ENCODE measurements at places on chromosomes 4 and X. TPM values are rescaled to one million over a fixed set of nuclear protein-coding genes. Genes with fewer than 3 reads are reported as not detected.

TSPAN6 gene
- total RNA-seq = 44.6 TPM

GRCh38 chrX:13022926-13023325 is 21.5 kb downstream of the FAM9C start:
- no peak for DNase-seq

GRCh38 chr4:57575426-57575825 is 465.2 kb upstream of the IGFBP7 start:
- no peak for DNase-seq

DNA sequence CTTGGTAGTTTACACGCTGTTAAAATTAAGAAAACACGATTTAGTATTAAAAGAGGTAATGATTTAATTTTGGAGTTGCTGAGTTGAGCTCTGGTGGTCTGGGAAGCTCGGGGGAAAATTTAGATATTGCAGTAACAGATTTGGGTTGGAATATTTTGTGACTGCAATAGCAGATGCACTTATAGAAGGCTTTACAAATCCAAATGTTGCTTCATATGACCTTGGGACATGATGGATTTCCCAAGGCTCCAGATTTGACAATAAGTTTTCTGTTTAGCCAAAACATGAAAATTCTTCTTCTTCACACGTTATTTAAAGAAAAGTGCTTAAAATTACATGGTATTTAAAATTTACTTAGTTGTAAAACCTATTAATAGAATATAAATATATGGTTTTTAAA is 302.0 kb downstream of the SPRY1 start:
- DNase-seq = no peak

- no peak for DNase-seq
These were observed 24.9 kb upstream of the DYNLT3 start for GRCh38 chrX:37872303-37872655.

ZNF330 gene
- 31.0 TPM for total RNA-seq

GRCh38 chr4:188403272-188403671 is 264.0 kb downstream of the TRIML1 start:
- DNase-seq = no peak

XG gene
- total RNA-seq = 0.44 TPM

DNA sequence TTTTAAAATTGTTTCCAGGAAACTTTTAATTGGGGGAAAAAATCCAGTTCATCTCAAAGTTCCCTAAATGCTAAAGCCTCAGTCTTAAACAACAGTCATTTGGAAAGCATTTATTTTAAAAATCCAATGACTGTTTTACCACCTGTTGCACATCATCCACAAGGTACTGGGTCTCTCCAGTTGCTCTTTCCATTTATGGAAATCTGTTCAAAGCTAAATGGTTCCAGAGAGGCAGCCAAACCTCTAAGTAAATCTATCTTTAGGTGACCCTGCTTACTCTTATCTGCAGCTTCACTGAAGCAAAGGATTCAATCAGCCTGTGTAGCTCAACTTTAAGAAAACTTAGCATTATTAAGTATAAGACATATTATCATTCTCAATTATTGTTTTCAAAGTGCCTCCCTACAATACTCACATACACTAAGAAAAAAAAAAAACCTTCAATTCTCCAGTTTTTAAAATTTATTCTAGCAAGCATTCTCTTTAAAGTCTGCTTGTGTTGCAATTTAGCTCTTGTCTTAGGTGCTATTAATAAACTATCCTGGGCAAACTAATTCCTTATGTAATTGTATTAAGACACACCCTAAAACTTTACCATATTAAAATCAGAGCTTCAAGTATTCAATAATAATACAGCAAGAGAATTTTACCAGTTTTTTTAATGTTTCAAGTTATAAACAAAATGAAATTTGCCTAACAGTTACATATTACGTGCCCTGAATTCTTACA is 60.6 kb downstream of the NOCT start:
- DNase-seq = no peak

EGF gene
- not detected for total RNA-seq

DNA sequence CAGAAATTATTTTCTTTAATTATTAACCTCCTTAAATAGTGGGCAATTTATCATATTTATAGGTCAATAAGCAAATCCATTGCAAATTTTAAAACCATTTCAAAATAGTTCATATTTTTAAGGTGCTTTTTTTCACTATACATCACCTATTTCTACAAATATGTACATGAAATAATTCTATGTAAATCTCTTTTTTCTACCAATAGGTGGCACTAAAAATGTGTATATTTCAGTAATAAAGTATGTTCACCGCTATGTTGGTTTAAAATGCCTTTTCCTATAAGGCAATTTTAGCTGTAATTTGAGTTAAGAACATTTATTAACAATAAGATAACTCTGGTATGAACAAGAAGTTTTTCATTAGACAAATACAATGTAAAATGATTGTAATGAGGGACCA is 672.2 kb downstream of the KCTD8 start:
- DNase-seq = peak; percentile 24

FAM241A gene
- total RNA-seq = 9.1 TPM

GRCh38 chrX:47217121-47217851 is 1.2 kb upstream of the CDK16 start:
- DNase-seq = no peak

H2BW2 gene
- not detected for total RNA-seq

STATH gene
- not detected for total RNA-seq

- no peak for DNase-seq
These were observed 7.1 kb downstream of the SMIM9 start for GRCh38 chrX:154827194-154828015.

DNA sequence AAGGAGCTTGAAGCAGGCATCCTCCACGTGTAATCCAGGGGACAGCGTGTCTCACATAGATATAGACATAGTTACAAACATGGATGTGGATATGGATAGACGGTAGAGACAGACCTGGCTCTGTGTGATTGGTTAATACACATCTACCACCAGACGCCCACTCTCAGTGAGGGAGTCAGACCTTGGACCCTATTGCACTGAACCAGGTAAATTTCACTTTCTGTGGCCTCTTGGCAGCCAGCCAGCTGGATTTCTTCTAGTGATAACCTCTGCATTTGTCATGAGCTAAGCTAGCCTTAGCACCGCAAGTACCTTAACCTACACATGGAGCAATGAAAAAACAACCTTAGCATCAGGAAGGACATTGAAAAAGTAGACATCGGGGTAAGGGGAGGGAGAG is 79.2 kb upstream of the ACSL4 start:
- no peak for DNase-seq

- DNase-seq = peak; percentile 96
These were observed 51.2 kb downstream of the LGI2 start for GRCh38 chr4:24979554-24979953.

ENPEP gene
- total RNA-seq = not detected

DNA sequence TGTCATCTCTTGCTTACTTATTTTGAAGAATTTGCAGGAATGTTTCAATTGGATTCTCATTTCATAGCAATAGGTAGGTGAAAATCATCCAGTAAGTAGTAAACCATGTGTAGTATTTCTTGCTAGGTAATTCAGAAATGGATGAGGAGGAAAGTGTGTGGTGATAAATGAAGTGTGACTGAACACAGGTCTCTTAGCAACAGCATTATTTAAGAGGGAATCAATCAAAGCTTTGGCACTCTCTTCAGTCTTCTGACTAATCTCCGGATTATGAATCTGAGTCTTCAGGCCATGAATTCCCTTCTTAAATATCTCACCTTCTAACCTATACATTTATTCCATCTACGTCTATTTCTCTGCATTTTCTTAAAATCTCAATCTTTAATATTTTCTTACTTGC is 55.8 kb upstream of the ARHGAP24 start:
- no peak for DNase-seq

- peak; percentile 94 for DNase-seq
These were observed 69.8 kb downstream of the GAB1 start for GRCh38 chr4:143406523-143406922.

GRCh38 chr4:94550851-94551250 is 99.1 kb downstream of the PDLIM5 start:
- no peak for DNase-seq

DRD5 gene
- total RNA-seq = not detected

RHOXF1 gene
- not detected for total RNA-seq

RNF150 gene
- total RNA-seq = 0.33 TPM

MMRN1 gene
- total RNA-seq = 414 TPM

- no peak for DNase-seq
These were observed 32.7 kb downstream of the NFKB1 start for GRCh38 chr4:102533904-102534303.

DNA sequence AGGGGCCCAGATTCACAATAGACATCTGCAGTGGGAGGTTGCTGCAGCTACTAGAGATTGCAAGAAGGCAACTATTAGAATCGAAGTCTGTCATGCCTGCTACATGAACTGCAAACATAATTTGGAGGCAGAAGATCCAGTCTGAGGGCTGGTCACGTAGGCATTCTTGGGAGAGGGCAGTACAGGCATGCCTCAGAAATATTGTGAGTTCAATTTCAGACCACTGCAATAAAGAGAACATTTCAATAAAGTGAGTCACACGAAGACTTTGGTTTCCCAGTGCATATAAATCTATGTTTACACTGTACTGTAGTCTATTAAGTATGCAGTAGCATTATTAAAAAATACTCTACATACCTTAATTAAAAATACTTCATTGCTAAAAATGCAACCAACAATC is 585.8 kb upstream of the FAT1 start:
- no peak for DNase-seq

SCLT1 gene
- total RNA-seq = 14.0 TPM

GRCh38 chrX:37809970-37810369 is 30.1 kb downstream of the CYBB start:
- DNase-seq = no peak

DNA sequence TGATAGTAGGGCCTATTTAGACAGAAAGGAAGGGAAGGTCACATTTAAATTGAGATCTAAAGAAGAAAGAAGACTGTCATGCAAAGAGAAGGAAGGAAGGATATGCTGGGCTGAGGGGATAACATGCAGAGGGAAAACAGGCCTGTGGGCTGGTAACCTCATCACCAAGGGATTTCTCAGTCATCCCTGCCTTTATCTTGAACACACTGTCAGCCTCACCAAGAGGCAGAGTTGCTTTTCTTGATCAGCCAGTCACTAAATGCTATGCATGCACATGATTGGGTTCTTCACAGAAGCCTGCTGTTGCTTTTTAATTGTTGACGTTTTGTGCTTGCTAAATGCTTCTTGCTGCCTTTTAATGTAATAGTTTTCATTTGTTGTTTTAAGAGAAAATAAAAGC is 113.0 kb downstream of the ARHGAP24 start:
- DNase-seq = no peak

DNA sequence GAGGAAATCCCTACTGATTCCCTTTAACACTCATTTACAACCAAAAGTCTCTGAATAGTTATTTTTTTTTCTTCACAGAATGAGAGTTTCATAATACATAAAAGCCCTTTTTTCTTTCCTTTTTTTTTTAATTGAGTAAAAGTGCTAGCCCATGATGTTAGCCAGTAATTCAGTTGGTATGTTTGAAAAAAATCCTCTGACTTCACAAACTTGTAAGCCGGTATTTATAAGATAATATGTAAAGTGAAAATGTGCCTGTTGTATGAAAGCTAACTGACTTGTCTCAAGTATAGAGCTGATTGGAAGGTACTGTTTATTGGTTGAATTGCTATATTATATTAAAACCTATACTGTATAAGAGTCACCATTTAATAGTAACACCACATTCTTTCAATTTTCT is 70.2 kb upstream of the NEIL3 start:
- DNase-seq = no peak

DNA sequence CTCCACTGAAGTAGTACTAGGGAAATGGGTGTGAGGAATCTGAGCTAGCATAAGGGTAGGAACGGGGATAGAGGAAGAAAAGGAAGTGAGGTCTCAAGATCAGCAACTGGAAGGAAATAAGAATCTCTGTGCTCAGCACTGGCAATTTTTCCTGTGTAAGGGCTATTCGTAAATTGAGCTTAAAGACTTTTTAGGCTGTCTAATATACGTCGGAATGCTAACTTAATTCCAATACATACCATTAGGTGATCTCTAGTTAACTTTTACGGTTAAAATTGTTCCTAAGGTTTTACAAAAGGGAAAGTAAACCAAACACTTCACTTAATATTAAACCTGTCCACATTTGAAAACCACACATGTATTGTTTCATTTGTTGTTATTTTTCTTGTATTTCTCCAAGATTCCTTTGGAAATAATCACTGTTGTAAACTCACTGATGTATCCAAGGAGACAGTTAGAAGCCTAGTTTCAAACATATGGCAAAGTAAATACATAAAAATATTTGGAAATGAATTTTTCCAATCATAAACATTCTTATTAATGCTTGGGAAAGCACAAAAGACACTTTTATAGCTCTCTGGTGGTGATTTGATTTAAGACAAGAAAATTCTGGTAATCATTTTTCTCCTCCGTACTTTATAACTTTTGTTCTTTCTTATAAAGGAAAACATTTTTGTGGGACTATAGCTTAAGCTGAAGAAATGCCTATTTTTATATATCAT is 28.1 kb upstream of the HPGDS start:
- DNase-seq = no peak

C4orf46 gene
- total RNA-seq = 19.3 TPM

USP51 gene
- 0.97 TPM for total RNA-seq

- DNase-seq = no peak
These were observed 7.9 kb upstream of the CBR4 start for GRCh38 chr4:169017971-169018370.

OPRPN gene
- not detected for total RNA-seq

GRCh38 chr4:158769175-158769921 is 522 bp downstream of the FNIP2 start:
- peak; percentile 40 for DNase-seq

RTL3 gene
- not detected for total RNA-seq

CDKN2AIP gene
- 10.4 TPM for total RNA-seq

- DNase-seq = no peak
These were observed 43.2 kb downstream of the ZBTB49 start for GRCh38 chr4:4333265-4333706.

DNA sequence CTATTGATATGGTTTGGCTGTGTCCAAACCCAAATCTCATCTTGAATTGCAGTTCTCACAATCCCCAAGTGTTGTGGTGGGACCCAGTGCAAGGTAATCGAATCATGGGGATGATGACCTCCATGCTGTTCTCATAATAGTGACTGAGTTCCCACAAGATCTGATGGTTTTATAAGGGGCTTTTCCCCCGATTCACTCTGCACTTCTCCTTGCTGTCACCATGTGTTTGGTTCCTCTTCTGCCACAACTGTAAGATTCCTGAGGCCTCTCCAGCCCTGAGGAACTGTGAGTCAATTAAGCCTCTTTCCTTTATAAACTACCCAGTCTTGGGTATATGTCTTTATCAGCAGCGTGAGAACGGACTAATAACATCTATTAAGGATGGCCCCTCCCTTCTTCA is 68.8 kb downstream of the FBXW7 start:
- no peak for DNase-seq

GRCh38 chrX:119688911-119689321 is 4.1 kb downstream of the SEPTIN6 start:
- DNase-seq = no peak

GABRE gene
- 6.1 TPM for total RNA-seq

GRCh38 chrX:48649102-48649501 is 34.5 kb upstream of the WAS start:
- no peak for DNase-seq

TRPC3 gene
- not detected for total RNA-seq

GRCh38 chr4:177051473-177052060 is 258.1 kb upstream of the NEIL3 start:
- DNase-seq = peak; percentile 40

CLCN4 gene
- total RNA-seq = 19.8 TPM

GRCh38 chr4:40180356-40180755 is 16.5 kb upstream of the RHOH start:
- peak; percentile 85 for DNase-seq

Data from endothelial cell of umbilical vein (primary cell).